GM23338 (cell line): ENCODE measurements at places on chromosomes 16 and 17.

DNA sequence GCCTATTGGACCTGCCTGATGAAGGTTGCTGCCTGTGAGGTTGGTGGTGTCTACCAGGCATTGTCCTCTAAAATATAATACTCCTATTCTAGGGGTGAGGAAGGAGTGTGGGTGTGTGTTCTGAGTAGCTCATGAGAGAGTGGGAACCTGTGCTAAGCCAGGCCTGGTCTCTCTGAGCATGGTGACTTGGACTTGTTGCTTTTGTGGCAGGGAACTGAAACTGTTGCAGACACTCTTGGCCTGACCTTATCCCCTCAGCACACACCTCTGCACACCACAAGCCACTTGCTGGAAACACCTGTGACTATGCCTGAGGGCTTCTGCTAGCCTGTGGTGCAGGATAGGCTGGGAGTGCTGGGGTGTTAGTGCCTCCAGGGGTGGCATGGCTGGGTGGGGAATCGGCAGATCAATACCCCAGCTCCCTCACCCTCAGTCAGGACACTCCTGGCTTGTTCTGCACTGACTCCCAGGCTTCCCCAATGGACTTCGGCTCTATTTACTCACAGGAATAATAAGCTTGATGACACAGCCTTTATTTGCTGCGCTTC, 29.9 kb downstream of the PLCG2 start:
- DNase-seq = no peak

DNA sequence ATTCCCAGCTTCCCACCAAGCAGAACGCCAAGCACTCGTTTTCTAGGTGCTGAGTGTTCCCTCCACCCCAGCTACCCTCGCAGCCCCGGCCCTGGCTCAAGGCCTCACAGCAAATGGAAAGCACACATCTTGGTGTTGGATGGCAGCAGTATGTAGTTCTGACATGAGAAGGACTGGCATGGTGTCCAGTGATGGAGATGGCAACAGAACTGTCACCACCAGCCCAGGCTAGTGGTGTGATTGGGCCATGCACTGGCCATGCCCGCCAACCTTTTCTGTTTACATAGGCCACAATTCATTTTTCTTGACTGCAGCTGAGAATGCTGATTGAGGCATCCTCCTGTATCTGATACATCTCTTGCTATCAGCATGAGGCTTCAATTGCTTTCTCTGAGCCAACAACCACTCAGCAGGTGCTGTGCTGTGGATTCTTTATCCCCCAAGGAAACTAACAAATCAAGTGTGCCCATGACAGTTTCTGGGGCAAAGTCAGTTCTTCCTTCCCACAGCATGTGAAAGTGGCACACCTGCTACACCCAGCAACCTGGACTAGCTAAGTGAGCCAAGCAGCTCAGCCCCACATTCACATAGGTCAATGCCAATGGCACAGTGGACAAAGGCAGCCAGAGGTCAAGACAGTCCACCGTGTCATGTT, 3.8 kb downstream of the SLC12A4 start:
- DNase-seq = no peak

GRCh38 chr16:82605863-82606620, 20.7 kb upstream of the CDH13 start:
- DNase-seq = peak; percentile 81

- peak; percentile 27 for DNase-seq
These were observed 185.0 kb downstream of the TANC2 start for GRCh38 chr17:63150994-63151464.
